Stimulated activated CD8-positive, alpha-beta memory T cell treated with anti-CD3 and anti-CD28 coated beads, Interleukin-4, amount 100 ng/mL, for 48 hours (primary cell): ENCODE measurements at places on chromosomes 2 and 18.

DNA sequence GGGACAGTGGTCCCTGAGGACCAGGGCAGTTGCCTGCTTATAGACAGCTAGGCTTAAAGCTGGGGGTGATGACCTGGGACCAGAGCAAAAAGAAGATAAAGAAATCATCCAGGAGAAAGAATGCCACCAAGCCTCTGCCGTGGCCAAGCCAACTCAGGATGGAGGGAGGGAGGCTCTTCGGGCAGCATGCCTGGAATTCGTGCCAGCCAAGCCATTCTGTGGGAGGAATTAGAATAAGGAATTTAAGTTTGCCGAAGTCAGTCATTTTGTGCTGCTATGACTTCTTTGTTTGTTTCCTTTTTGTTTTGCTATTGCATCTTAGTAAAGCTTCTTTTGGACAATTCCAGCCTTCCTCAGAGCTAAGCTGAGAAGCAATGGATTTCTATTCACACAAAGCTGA lies 124.1 kb downstream of the EN1 start:
- no peak for DNase-seq

DNA sequence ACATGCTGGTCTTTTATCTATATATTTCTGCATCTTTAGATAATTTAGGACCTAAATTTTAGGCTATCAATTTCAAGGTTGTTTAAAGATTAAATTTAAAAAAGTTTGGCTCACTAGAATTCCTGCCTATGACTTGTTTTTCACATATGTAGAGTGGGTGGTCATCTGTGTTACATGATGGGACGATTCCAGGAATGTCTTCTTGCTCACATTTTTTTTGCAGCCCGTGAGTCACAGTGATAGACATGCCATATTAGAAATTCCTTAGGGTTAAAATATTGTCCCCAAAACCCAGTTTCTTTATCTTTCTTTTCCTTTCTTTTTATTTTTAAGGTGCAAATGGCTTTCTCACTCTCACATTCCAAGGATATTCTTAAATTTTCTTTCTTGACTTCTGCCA lies 652.0 kb downstream of the PLCL1 start:
- no peak for DNase-seq

- no peak for DNase-seq
Observed at GRCh38 chr2:218224186-218224585, 7.2 kb downstream of the ARPC2 start.

GRCh38 chr2:230589497-230590015 lies 123.1 kb upstream of the CAB39 start:
- DNase-seq = no peak

GRCh38 chr18:37654034-37654433 lies 88.4 kb upstream of the CELF4 start:
- DNase-seq = no peak

- no peak for DNase-seq
Observed at GRCh38 chr18:10400534-10401307, 53.7 kb upstream of the APCDD1 start.

DNA sequence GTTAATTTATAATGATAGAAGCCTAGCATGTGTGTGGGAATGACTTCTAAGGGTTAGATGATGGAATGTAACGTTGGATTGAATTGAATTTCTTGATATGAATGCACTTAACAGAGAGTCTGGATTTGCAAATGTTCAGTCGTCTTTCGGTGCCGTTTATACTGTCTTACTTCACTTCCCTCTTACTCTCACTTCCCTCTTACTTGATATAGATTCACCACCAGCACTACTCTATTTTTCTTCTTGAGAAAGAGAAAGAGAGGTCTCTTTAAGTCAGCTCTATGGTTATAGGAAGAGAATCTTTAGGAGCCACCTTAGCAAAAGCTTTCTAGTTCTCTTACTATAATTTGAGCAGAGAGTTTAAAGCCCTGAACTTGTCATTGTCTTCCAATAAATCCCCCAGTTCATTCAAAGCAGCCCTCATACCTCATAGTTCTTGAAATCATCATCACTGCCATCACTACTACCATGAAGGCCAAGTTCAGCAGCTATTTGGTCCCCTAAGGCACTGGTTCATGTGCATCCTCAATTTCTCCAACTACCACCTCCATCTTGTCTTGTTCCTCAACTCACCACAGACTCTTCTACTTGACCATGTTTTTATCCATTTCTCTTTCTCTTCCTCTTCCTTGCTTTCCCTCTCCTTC lies 501.7 kb upstream of the TCF4 start:
- DNase-seq = no peak

- DNase-seq = no peak
Observed at GRCh38 chr2:100754951-100755350, 65.0 kb upstream of the NPAS2 start.

- no peak for DNase-seq
Observed at GRCh38 chr2:127961729-127962128, 66.1 kb downstream of the SAP130 start.

DNA sequence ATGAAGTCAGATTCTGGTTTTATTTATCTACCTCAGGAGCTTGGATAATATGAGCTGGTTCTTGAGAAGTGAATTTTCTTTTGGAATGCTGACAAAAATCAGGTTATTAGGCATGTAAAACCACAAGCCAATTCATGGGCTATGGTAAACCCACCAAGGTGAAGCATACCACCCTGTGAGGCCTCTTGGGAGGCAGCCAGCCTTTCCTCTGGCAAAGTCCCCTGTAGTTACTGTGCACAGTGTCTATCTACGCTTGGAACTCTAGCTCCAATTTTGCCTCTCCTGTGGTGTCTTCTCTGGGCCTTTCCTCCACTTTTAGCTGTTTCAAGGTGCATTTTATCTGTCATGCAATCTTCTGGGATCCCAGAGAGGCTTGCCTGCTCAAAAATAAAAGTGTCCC lies 242.7 kb upstream of the ZSWIM2 start:
- DNase-seq = no peak

DNA sequence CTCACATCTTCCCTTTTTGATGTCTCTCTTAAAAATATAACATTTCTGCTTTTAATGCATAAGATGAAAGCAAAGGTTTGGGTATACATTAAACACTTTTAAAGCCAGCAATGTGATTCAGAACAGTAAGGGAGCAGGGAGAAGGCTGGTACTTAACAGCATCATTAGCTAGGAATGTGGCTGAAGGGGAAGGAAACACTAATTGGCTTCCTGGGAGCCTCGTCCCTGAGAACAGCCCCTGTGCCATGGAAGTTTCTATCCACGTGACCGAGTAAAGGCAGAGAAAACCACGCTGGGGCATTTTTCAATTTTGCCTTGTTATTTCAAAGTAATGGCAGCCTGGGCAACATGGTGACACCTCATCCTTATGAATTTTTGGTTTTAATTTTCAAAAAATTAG lies 109.2 kb upstream of the GPC1 start:
- DNase-seq = no peak

- peak; percentile 62 for DNase-seq
Observed at GRCh38 chr2:85326406-85327159, 1.2 kb downstream of the TGOLN2 start.

DNA sequence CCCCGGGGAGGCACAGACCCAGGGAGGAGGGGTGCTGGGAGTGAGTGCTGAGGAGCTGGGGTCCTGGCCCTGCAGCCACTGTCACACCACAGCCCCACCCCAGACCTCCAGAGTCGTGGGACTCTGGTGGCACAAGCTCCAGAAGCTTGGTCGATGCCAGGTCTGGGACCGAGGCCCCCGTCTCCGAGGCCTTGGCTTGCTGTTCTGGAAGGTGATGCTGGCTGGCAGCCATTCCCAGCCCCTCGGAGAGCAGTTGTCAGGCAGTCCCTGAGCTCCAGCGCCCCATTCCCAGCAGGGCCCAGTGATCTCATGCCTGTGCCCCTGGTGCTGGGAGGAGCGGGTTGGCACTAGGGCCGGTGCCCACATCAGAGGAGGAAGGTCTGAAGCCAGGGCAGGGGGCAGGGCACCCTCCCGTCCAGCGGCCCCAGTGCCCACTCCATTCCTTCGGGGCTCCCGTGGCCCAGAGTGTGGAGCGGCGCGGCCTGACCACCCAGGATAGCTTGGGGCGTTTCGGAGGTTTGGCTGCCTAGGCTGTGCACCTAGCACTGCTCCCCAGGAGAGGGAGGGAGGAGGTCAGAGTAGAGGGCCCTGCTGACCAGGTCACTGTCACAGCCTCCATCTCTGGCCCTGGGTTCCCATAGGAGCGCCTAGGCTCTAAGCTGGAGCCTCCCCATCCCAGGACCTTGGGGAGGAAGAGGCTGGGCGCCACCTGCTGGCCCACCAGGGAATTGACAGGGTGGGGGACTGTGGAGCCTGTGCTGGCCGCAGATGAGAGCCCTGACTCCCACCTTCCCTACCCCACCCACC lies 16.8 kb upstream of the ALPI start:
- peak; percentile 72 for DNase-seq

GRCh38 chr2:37321029-37321682 lies 3.5 kb downstream of the PRKD3 start:
- DNase-seq = no peak

- no peak for DNase-seq
Observed at GRCh38 chr2:61549546-61549945, 11.4 kb upstream of the XPO1 start.

DNA sequence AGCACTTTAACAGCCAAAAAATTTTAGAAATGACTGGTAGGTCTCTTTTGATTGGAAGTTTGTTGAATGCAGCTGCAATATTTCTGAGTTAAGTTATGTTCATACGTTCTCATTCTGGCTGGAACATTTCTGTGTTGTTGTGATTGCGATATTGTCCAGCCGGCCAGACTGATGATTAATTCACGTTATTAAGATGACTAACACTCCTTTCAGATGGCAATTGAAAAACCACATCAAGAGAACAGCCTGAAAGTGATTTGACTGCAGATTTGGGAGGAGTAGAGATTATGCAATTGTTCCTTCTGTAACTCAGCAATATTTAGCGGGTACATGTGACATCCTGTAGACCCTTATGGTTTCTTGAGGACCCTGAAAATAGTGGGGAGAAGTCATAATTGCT lies 133.7 kb downstream of the FBXO15 start:
- no peak for DNase-seq

GRCh38 chr2:177908182-177908581 lies 164.4 kb downstream of the PDE11A start:
- no peak for DNase-seq

GRCh38 chr2:86631846-86632485 lies 8.3 kb upstream of the RNF103 start:
- no peak for DNase-seq

DNA sequence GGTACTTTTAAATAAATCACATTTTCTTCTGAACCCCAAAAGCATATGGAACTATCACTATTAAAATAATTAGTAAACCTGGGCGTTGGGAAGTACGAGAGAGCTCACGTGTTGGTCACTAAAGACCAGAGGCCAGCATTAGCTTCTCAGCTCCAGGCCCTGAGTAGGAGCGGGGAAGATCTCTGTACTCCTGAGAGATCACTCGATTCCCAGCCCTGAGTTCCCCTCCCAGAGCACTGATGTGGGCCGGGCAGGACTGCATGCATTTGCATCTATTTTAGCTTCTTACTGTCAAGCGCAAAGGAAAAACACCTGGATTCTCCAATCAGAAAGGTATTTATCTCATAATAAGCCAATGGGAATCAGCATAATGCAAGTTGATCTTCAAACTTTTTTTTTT lies 6.2 kb downstream of the PXDN start:
- no peak for DNase-seq

GRCh38 chr2:197378494-197379307 lies 56.1 kb downstream of the SF3B1 start:
- peak; percentile 74 for DNase-seq

DNA sequence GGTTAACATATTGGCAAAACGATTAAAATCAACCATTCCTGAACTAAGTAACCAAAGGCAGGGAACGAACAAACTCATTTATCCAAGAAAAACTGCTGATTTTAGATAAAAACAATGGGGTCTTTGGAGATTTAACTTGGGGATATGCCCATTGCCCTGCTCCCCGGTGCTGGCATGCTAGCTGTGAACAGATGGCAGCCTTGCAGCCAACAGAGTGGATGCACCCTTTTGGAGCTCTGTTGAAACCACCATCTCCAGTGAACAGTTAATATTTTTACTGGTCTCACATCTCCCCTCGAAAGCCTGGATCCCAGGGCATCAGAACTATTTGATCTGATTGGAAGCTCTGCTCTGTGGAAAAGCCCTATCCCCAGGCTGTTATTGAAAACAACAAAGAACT lies 303.1 kb downstream of the TGIF1 start:
- no peak for DNase-seq

DNA sequence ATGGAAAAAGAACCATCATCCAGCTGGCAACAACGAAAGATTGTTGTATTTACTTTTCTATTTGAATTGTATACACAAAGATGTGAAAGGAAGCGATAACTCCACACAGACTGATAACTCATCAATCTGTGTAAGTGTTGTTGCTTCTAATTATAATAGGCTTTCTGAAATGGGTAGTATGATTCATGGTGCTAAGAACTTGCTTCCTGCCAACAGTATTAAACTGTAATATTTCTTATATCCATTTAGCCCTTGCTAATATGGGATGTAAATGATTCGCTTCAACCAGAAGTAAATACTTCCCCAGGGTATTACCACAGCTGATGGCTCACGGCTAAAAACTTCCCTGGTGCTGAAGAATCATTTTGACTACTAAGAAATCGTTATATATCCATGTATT lies 70.2 kb downstream of the TMEM163 start:
- no peak for DNase-seq
